EL (cell line): ENCODE measurements at places on chromosomes 11 and 22.

DNA sequence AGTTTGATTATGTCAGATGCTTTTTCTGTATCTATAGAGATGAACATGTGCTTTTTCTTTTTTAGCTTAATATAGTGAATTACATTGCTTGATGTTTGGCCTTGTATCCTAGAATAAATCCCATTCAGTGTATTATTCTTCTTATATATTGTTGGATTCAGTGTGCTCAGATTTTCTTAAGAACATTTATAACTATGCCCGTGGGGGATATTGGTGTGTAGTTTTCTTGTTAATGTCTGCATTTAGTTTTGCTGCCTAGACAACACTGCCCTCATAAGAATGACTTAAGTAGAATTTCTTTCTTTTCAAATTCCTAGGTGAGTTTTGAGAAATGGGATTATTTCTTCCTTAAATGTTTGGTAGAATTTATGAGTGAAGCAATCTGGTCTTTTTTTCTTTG is 98.5 kb downstream of the TMEM135 start:
- DNase-seq, result no peak

DNA sequence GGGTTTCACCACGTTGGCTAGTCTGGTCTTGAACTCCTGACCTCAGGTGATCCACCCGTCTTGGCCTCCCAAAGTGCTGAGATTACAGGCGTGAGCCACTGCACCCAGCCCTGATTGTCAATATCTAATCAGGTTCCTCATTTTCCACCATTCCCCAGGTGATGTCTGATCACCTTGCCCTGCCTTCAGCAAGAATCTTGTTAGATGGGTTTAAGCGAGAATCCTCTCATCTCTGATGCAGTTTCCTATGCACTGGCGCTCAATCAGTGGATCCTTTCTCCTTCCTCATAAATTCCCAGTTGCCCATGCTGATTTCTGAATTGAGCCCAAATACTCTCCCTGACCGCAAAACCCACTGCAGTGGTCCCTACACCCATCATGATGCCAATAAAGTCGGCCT is 664 bp upstream of the ZC3H7B start:
- no peak for DNase-seq

DNA sequence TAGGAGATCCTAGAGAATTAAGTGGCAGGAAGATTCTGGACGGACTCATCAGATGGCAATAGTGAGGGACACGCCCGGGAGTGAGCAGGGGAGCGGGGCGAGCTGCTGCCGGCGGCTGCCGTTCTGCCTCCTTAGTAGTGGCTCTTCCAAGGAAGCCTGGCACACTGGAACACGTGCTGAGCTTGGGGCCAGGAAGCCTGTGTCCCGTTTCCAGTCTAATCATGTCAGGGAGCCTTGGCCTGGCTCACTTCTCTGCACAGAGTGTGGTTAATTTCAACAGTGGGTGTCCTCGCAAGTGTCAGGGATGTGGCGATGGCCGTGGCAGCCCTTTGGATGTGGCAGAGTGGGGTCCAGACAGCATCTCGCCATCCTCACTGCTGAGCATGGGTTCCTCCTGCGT is 16.5 kb downstream of the GLB1L3 start:
- no peak for DNase-seq

- DNase-seq, result no peak
Measured at GRCh38 chr11:64130618-64131017, 35.3 kb downstream of the MACROD1 start.
